ENCODE measurements at places on chromosomes 3 and 15. TPM values are rescaled to one million over a fixed set of nuclear protein-coding genes. Genes with fewer than 3 reads are reported as not detected.

EOGT gene
- 18.2 TPM for total RNA-seq

DENND6A gene
- 15.0 TPM for total RNA-seq

MORC1 gene
- not detected for total RNA-seq

MYLK gene
- 28.2 TPM for total RNA-seq

DNA sequence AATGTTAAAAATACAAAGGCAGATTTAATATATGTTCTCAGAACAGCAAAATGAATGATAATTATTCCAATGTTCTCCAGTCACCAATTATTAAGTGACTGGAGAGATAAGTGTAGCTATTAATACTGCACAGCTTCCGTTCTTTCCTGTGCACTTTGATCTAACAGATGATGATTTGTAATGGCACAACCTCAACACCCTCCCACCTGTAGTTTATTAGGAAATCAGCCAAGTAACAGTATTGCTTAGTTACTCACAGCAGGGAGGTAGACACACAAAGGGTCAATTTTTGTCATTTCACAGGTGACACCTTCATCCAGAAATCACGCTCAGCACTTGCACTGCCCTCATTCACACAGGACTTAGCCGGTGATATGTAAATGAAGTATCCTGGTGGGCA, 688.1 kb downstream of the EPHA3 start:
- no peak overlapping the region for H3K27ac ChIP-seq
- DNase-seq, result no peak
- H3K27me3 ChIP-seq, result no peaks in the 10 kb centered on the region
- no peak overlapping the region for H3K4me3 ChIP-seq
- H3K4me1 ChIP-seq, result no peaks in the 10 kb centered on the region

GRCh38 chr3:111593666-111594065, 1.5 kb downstream of the ZBED2 start:
- no peak overlapping the region for H3K27ac ChIP-seq
- DNase-seq, result no peak
- H3K4me3 ChIP-seq, result no peak overlapping the region
- no peaks in the 10 kb centered on the region for H3K36me3 ChIP-seq
- H3K27me3 ChIP-seq, result no peaks in the 10 kb centered on the region

DNA sequence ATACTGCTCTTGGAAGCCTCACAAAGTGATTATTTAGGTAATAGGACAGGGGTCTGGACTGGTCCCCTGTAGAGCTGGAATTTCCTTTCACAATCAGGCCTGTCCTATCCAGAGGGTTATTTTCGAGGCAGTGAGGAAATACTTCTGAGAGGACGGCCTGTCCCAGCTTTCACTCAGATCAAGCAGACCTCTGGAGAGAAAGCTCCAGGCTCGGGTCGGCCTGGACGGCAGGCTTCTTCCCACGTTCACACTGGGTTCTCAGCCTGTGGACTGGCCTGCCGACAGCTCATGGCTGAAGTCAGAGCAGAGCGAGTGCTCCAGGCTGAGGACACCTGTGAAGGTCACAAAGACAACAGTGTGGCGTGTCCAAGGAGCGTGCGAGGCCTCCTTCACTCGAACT, 405.3 kb downstream of the VPS13C start:
- H3K4me3 ChIP-seq, result no peak overlapping the region
- DNase-seq, result no peak
- no peaks in the 10 kb centered on the region for H3K36me3 ChIP-seq

- peak; percentile 56 for DNase-seq
- peaks cover 40% of the 10 kb centered on the region for H3K27me3 ChIP-seq
- H3K4me1 ChIP-seq, result peaks cover 13% of the 10 kb centered on the region
- H3K27ac ChIP-seq, result no peak overlapping the region
- H3K36me3 ChIP-seq, result no peaks in the 10 kb centered on the region
These were observed 2.3 kb upstream of the TMEM266 start for GRCh38 chr15:76057332-76058000.

- no peak for DNase-seq
- no peaks in the 10 kb centered on the region for H3K4me1 ChIP-seq
- no peaks in the 10 kb centered on the region for H3K36me3 ChIP-seq
- no peak overlapping the region for H3K27ac ChIP-seq
- no peak overlapping the region for H3K4me3 ChIP-seq
- peaks cover 2% of the 10 kb centered on the region for H3K27me3 ChIP-seq
These were observed 5.2 kb downstream of the SPTSSB start for GRCh38 chr3:161366094-161366493.

DNA sequence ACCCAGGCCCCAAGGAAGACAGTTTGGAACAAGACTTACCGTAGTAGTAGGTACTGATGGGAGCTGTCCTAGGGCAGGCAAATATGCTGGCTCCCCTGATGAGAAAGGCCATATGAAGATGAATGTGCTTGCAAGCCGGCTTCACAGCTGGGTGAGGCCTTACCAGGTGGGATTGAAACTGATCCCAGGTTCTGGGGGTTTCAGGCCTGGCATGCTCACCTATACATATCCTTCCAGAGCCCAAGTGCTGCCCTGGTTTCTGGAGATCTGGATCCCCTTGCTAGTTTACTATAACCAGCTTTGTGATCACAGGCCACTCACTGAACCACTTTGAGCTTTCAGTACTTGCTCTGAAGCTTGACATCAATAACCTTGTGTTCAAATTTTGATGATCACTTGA, 274.3 kb downstream of the EPHB1 start:
- H3K27ac ChIP-seq, result no peak overlapping the region
- H3K4me3 ChIP-seq, result no peak overlapping the region
- H3K4me1 ChIP-seq, result no peaks in the 10 kb centered on the region
- H3K36me3 ChIP-seq, result no peaks in the 10 kb centered on the region
- DNase-seq, result no peak

DNA sequence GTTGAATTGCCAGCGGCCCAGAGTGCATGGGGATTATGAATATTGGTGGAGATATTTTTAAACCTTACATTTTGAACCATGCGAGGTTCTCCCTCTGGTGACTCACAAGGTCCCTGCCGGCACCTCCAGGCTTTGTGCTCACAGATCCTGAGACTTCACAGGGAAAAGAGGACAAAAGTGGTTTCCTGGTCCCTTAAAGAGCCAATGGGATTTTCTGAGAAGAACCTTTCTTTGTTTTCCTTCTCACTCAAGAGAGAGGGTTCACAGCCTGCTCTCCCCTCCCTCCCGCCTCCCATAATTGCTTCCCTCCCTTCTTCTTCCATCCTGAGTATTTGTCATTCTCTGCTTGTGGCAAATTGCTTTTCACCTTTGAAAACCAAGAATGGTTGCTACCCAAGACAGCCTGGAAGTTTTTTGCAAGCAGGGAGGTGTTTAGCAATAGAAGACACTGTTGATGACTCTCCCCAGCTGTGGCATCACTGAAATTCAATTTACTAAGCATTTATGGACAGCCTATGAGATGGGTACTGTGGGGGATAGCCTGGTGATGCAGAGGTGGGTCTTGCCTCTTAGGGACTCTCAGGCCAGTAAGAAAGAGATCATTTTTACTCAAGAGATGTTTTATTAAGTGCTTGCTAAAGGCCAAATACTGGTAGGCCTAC, 76.6 kb downstream of the CPN2 start:
- no peaks in the 10 kb centered on the region for H3K36me3 ChIP-seq
- H3K4me3 ChIP-seq, result no peak overlapping the region
- H3K27ac ChIP-seq, result no peak overlapping the region

Data from muscle of leg (tissue), 16 donors.